ENCODE measurements at places on chromosomes 11 and 22.

DNA sequence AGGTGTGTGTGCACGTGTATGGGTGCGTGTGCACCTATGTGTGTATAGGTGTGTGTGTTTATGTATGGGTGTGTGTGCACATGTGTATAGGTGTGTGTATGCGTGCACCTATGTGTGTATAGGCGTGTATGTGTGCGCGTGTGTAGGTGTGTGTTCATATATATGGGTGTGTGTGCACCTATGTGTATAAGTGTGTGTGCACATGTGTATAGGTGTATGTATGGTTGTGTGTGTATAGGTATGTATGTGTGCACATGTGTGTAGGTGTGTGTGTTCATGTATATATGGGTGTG lies 26.9 kb downstream of the KCNQ1 start:
- DNase-seq, result no peak

GRCh38 chr11:63768237-63769041 lies at the start of gene ZFTA:
ZFTA (minus strand) TSS chr11:63768775; CDS start chr11:63768622, 153 bp downstream.
- DNase-seq, result no peak

- no peak for DNase-seq
Observed at GRCh38 chr22:30717331-30717921, 22.8 kb downstream of the OSBP2 start.

- DNase-seq, result no peak
Observed at GRCh38 chr11:46711303-46711702, 7.7 kb upstream of the F2 start.

DNA sequence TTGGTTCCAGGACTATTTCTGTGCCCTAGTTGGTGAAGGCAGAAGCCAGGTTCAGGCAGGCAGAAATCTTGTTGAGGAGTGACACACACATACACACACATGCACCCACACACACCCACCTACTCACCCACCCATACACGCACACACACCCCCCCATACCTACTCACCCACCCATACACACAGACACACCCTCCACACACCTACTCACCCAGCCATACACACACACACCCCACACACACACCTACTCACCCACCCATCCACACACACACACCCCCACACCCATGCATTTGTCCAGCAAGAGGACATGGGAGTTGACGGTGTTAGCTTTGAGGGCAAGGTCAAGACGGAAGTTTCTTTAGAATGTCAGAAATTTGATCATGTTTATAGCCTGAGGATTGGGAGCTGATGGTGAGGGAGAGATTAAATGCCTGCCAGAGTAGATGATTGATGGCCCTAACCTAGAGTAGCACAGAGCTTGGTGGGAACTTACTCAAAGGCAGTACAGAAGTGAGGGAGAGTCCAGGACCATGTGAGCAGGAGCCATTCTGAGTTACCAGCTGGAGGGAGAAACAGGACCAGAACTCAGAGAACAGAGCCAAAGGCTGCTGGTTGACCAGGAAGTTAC lies 68.9 kb downstream of the CYB5R2 start:
- DNase-seq, result no peak

DNA sequence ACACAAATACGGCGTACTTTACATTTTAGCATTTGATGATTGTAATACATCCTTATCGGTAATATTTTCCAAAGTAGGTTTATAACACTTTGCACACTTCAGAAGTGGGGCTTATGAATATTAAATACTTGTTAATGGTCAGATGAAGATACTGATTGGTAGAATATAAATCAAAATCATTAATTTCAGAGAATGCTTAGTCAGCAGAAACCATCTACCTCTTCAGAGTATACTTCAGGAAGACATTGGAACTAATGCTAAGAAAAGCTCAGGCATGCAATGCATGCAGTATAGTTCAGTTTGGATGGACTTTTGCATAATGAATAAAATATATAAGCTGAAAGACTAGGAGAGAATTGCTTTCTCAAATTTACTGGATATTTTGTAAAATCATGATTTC lies 19.7 kb upstream of the TECTA start:
- DNase-seq, result no peak

GRCh38 chr11:2812371-2812991 lies 73.1 kb downstream of the CDKN1C start:
- DNase-seq, result no peak
